ENCODE measurements at places on chromosomes 1 and 21.
A peak's percentile ranks its signal among the peaks of the same experiment; 100 is the strongest.

DNA sequence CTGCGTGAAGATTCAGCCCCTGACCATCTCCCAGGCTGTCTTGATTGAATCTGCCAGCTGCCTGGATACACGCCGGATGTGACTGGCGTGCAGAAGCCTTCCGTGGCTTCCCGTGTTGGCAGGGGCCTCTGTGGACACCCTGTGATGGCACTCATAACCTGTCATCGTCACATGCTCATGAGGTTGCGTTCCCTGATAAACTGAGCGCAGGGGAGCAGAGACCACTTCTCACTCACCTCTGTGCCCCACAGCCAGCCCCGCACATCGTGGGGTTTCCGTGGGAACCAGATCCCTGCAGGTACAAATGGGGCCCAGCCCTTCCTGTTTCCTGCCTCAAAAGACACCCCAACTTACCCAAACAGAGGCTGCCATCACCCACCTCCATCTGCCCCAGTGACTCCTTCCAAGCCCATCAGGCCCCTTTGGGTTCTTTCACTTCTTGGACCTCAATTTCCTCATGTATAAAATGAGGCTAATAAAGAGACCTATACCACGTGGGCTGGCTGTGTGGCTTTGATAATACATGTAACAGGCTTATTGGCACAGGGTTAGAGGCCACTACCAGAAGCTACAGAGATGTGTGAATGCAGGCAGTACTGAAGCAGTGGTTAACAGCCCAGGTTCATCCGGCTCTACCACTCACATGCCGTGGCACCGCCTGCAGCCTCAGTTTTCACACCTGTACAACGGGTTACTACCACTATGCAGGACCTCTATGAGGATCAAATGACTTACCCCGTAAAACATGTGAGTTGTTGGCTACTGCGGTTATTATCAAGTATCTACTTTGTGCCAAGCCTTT is 23.6 kb downstream of the HTR6 start:
- DNase-seq = peak; percentile 78

DNA sequence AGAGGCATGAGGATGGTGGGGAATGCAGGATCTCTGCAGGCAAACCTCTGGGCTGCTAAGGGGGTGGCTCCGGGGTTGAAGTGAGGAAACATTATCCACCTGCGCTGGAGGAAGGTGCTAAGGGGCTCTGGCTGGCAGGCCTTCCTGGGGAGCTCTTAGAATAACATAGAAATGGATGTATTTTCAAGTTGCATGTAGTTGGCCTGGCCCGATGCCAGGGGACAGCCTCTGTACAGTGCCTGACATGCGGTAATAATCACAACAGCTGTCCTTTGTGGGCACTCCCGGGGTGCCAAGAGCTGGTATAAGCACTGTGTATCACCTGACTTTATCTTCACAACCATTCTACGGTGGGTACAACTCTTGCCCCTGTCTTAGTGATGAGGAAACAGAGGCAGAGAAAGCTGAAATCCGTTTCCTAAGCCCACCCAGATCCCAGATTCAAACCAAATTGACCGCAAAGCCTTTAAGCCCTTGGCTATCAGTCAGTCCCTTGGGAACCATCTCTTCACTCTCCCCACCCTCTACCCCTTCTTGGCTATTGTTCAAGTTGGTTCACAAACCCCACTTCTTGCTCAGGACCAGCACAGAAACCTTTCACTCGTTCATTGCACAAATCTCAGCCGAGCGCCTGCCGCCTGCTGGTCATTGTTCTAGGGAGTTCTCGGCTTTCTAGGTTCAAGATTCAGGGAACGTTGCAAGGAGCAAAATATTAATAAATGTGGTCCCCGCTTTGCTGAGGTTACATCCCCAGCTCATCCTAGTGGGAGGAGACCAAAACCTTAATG is 30.9 kb downstream of the PADI4 start:
- DNase-seq = no peak

DNA sequence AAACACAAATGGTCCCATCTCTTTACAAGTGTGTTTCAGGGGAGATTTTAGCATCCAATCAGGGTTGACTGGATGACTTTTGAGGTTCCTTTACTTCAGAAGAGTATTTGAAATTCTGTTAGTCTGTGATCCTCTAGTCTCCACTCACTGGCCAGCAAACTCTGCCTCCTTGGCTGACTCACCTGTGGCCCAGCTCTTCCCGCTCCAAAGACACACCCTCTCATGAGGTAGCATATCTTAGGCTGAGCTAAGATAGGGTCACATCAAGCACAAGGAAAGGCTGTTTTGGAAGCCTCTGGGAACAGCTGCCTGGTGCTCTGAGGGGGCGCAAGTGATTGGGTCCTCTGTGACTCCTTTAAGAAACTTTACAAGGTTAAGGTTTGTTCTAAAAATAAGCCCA is 102.3 kb upstream of the FGGY start:
- no peak for DNase-seq

- no peak for DNase-seq
Measured at GRCh38 chr1:84876353-84876752, 16.7 kb downstream of the LPAR3 start.

DNA sequence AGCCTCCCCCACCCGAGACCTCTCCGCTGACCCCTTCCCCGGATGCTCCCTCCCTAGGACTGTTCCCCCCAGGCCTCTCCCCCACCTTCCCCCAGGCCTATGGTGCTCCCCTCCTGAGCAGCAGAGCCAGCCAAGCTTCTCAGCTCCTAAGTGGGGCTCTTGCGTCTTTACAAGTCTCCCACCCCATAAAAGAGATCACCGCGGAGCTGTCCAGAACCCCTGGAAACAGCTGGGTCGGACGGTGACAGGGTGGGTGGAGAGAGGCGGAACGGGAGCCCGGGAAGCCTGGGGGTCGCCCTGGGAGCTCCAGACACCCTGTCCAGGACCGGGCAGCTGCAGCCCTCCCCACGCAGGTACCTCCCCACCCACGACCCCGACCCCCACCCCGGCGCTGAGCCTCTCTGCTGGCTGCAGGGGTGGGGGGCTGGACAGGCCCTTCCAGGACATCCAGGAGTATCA is 61.2 kb downstream of the WNT9A start:
- DNase-seq = peak; percentile 71

DNA sequence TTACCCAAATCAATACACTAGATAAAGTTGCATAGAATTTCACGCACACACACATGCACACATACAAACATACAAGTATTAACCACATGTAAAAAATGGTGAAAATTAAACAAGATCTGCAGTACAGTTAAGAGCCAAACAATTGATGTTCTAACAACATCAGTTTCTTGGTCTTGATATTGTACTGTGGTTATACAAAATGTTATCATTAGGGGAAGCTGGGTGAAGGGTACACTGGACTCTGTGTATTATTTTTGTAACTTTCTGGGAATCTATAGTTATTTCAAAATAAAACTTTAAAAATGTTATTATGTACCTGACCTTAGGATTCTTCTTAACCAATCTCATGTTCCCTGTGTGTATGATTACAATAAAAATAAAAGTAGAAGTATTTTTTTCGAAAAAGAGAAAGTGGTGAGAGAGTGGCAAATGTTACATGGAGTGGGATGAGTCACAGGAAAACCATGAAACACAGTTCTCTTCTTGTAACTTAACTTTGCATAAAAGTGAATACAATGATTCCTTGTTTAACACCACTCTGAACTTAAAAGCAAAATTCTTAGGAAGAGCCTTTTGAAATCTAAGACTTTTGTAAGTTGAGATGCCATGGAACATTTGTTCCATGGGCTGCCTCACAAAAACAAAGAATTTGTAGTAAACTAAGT is 101.6 kb upstream of the RUNX1 start:
- no peak for DNase-seq

DNA sequence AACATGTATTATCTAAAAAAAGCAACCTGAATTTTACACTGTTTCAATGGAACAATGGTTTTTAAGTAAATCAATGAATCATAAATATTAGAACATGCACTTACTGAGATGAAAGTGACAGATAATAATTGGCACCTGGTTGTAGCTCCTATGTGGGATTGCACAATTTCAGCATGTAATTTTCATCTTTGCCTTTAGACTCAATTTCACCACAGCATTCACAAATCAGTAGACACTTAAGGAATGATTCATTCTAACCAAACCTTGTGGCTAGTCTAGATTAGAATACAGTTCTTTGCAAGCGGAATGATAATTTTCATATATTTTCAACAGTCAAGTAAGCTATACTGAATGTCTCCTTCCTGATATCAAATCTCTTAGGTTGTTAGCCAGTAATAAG is 853.4 kb downstream of the KCNT2 start:
- no peak for DNase-seq

DNA sequence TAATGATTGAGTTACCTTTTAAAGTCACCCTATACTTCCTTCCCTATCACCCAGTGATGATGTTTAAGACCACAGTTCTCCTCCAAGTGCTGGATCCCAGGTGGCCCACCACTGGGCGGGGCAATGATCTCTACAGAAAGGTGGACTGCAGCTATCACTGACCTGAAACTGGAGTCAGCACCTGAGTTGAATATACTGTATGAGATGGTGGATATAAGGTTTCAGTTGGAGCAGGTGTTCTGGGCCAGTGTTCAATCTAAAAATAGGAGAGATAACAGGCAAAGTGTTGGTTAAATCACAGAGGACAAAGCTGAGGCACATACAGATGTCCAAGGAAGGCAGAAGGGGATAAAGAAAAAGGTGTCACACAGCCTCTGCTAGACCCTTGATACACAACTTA is 96.6 kb downstream of the SIPA1L2 start:
- no peak for DNase-seq

DNA sequence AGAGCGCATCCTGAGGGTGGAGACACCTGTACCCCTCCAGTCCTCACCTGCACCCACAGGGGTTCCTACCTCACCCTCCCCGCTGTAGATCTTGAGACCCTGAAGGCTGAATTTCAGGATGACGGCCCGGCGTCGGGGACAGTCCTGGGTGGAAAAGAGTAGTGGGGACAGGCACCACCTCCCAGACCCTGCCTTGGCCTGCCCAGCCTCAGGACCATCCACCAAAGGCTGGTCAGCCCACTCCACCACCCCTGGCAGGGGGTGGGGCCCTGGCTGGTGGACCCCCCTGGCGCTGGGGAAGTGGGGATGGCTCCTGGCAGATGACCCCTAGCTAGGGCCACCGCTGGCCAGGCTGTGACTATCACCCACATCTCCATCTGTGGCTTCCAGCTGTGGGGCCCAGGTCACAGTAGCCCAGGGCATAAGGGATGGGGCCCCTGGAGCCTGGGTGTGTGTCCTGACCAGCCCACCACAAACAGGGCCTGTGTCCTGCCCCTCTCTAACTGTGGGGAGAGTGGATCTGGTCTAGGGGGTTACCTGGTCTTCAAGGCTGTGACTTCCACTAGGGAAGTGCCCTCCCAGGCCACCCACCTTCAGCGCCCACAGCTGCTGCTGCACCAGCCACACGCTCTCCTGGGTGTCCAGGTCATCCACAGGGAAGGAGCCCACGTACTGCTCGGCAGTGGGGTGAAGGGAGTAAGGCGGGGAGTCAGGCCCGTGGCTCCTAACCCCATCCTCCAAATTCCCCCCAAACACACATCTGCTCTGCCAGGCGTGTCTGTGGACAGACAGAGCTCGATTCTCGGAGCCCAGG is 5.4 kb downstream of the SH2D5 start:
- DNase-seq = no peak

GRCh38 chr1:197222025-197222685 is 45.9 kb upstream of the CRB1 start:
- DNase-seq = no peak

- no peak for DNase-seq
Measured at GRCh38 chr1:160647329-160647720, 481 bp upstream of the SLAMF1 start.

GRCh38 chr1:185652348-185652747 is 81.8 kb upstream of the HMCN1 start:
- DNase-seq = no peak

DNA sequence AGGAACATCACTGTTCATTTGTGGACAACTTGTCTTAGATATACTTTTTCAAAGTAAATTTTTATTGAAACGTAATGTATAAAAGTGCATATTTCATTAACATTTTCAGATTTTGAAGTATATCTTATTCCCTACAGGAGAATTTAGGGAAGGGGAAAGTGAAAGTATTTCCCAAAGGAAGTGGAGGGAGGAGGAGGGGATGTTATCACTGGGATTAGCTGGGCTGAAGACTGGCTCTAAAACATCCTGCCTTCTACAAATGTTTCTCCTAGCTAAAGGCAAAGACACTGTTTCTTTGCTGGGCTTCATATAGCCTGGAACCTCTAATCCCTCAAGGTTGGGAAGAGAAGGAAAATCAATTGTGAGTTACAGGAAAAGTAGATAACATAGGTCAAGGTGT is 7.1 kb upstream of the ZNF697 start:
- no peak for DNase-seq

GRCh38 chr1:104745875-104746274 is 996.2 kb downstream of the AMY1C start:
- no peak for DNase-seq

DNA sequence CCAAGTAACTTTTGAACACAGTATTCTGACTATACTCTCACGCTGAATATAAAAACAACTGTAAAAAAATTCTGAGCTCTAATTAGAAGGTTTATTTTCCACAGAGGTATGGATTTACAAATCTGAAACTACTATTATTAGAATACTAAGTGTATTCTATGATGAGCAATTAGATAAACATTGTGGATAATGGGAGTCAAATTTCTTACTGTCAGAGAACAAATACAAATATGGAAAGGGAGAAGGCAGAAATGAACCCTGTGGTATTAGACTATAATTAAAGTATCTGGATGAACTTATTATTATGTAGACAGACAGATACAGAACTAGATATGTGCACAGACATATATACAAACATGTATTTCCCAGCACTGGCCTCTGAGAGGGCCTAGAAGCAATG is 22.6 kb downstream of the ALDH9A1 start:
- no peak for DNase-seq

DNA sequence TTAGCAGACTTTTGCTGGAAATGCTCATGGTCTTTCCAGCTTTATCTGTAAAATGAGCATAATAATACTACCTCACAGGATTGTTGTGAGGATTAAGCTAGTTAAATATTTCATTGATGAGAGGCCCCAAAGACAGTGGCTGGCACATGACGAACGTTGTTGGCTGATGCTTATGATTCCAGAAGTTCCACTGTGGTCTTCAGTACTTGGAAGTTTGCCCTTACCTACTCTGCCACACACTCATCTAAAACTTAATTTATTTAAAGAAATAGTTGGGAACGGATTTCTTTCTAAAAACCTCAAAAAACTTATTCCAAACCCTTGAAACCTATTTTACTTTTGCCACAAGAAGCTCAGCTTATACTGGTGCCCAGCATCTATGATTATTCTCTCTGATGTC is 170.7 kb downstream of the DHRS3 start:
- DNase-seq = no peak

DNA sequence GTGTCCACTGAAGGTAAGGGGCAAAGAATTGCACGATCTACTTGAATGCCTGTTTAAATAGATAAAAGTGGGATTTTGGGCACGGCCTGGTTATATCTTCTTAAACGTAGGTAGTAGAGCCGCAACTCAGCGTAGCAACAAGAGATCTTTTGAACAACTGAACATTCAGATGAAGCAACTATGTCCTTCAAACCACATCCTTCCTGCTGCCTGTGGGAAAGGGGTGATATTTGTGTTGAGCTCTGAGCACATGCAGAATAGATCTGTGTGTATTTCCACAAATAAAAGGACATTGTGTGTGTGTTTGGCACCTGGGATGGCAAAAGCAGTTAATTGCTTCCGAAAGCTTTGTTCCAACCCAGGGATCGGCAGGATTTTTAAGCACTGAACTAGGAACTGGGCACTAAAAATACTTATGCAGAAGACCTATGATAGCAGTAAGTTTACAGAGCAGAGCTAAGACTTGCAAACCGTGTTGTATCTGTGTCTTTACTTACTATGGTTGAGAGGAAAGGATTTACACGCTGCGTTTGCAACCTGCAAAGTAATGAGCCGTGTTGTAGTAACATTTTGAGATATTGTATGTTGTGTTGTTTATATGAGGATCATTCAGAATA is 333.4 kb downstream of the CHRM3 start:
- no peak for DNase-seq

Data from spleen (tissue), 13 donors.